ENCODE measurements at places on chromosomes 3 and 15.
A peak's percentile ranks its signal among the peaks of the same experiment; 100 is the strongest.

GRCh38 chr3:119395923-119396358 lies 67.5 kb downstream of the TMEM39A start:
- DNase-seq, result no peak

- no peak for DNase-seq
Measured at GRCh38 chr15:66925721-66926120, 139.7 kb upstream of the SMAD3 start.

- peak; percentile 15 for DNase-seq
Measured at GRCh38 chr3:102715030-102715697, 280.3 kb downstream of the ZPLD1 start.

GRCh38 chr3:175240921-175241320 lies 381.8 kb downstream of the NAALADL2 start:
- no peak for DNase-seq

DNA sequence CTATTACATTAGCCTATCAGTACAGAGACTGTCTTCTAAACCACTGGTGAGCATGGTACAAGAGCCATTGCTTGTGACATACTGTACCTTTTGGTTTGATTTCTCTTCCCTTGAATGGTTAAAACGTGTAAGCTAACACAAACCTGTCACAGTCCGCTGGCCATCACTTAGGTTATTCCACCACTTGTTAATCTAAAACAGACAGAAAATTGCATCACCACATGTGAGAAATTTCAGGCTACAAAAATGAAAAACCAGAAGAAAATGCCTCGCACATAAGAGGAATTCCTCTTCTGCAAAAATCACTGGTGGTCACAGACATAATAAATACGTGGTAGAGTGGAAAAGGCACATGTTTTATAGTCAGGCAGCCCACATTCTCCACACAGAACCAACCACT lies 22.1 kb downstream of the PARL start:
- DNase-seq, result no peak

GRCh38 chr3:150370122-150370602 lies 37.9 kb upstream of the TSC22D2 start:
- peak; percentile 99 for DNase-seq

- DNase-seq, result no peak
Measured at GRCh38 chr15:68542771-68543164, 36.0 kb upstream of the CORO2B start.

- DNase-seq, result no peak
Measured at GRCh38 chr3:82595530-82595929, 834.1 kb upstream of the GBE1 start.

- peak; percentile 59 for DNase-seq
Measured at GRCh38 chr3:99023590-99024192, 122.2 kb upstream of the DCBLD2 start.

DNA sequence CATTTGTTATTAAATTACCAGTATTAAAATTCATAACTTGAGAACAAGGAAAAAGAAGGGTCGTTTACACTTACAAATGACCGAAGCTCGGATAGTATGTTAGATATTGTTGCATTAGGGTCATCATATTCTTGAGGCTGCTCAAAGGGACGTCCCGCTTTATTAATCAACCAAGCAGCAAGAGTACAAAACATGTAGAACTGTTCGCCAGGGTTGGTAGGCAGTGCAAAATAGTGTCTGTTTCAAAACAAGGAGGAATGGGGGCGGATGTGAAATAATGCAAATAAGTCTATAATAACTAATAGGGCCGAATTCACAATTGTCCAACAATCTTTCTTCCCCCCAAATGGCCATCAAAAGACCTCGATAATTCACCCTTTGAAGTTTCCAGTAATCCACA lies 2.9 kb downstream of the IFT57 start:
- no peak for DNase-seq

GRCh38 chr3:136503056-136503455 lies 249.1 kb downstream of the STAG1 start:
- DNase-seq, result no peak

DNA sequence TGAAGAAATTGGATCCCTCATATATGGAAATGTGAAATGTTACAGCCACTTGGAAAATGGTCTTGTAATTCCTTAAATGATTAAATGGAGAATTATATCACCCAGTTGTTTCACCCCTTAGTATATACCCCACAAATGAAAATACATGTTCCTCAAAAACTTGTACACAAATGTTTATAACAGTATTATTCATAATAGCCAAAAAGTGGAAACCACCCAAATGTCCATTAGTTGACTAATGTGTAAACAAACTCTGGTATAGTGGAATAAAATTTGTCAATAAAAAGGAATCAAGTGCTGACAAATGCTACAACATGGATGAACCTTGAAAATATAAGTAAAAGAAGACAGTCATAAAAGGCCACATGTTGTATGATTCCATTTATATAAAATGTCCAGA lies 12.5 kb downstream of the FAM162A start:
- DNase-seq, result no peak
